AG09309 (cell line): ENCODE measurements at places on chromosomes 5 and 9.
A peak's percentile ranks its signal among the peaks of the same experiment; 100 is the strongest.

- DNase-seq, result peak; percentile 96
Observed at GRCh38 chr5:177194268-177194667, 60.7 kb downstream of the NSD1 start.

GRCh38 chr5:174724484-174725260 is at the start of gene MSX2:
Gene MSX2, plus strand, starts transcription at chr5:174724582. Its CDS starts 78 bp downstream, at chr5:174724660.
- DNase-seq, result peak; percentile 59

- no peak for DNase-seq
Observed at GRCh38 chr9:105333811-105334210, 89.4 kb downstream of the SLC44A1 start.

GRCh38 chr5:132772291-132773070 is 4.6 kb downstream of the SEPTIN8 start:
- DNase-seq, result no peak

GRCh38 chr9:2180154-2180553 is 165.0 kb downstream of the SMARCA2 start:
- DNase-seq, result no peak

GRCh38 chr5:119328753-119329602 is 26.8 kb upstream of the TNFAIP8 start:
- DNase-seq, result peak; percentile 83

- DNase-seq, result no peak
Observed at GRCh38 chr9:94472806-94473360, 82.0 kb upstream of the PCAT7 start.

- no peak for DNase-seq
Observed at GRCh38 chr9:37408933-37409710, 13.4 kb upstream of the GRHPR start.
